ENCODE measurements at places on chromosomes 2 and 18.

GRCh38 chr2:187050409-187050998, 201.5 kb upstream of the ZSWIM2 start:
- no peak for DNase-seq

DNA sequence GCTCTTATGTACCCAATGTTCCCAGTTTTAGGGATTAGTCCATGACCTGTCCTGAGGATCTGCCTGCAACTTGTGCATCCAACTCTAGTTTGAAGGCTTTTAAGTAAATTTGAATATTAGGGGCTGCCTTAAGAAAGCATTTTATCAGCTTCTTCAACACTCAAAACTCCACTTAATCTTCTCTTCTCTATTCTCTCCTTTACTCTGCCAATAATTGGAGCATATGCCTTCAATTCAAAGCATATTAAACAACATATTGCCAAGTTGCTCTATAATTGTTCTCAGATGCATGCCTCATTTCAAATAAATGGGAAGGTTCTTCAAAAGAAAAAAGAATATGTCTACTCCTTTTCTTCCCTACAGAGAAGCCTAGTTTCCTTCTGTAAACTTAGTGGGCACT, 84.8 kb upstream of the NCKAP5 start:
- DNase-seq, result no peak

DNA sequence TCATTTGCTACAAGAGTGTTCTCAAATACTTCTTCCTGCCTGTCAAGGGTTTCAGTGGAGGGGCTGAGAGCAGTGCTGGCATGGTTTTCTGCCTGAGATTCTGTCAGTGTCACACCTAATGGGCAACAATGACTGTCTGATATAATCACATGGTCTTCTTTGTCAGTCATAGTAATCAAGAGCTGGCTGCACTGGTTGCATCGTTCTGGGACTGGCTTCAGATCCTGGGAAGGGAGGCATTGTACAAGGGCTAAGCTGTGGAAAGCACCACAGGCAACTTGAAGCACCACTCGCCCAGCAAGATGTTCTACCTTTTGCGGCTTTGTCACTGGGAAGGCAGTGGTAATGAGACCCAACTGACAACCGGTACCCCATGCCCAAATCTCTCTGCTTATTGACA, 19.6 kb downstream of the ALS2 start:
- no peak for DNase-seq

GRCh38 chr2:167381349-167381748, 493.1 kb downstream of the XIRP2 start:
- no peak for DNase-seq

DNA sequence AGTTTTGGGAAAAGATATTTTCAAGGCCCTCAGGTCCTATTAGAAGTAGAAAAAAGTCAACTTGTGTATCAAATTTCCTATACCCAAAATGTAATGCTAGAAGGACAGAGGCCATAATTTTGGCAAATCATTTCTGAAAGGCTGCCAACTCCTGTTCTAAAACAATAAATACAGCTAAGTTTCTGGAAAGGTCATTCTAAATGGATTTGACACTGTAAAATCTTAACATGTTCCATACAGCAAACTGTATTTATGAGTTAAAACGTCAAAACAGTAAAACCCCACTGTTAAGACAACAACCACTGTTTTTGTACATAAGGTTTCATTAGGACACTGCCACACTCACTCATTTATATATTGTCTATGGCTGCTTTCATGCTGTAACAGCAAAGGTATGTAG, 9.7 kb downstream of the FAM98A start:
- DNase-seq, result no peak

- DNase-seq, result no peak
Observed at GRCh38 chr18:41378598-41378997, 576.4 kb upstream of the PIK3C3 start.

DNA sequence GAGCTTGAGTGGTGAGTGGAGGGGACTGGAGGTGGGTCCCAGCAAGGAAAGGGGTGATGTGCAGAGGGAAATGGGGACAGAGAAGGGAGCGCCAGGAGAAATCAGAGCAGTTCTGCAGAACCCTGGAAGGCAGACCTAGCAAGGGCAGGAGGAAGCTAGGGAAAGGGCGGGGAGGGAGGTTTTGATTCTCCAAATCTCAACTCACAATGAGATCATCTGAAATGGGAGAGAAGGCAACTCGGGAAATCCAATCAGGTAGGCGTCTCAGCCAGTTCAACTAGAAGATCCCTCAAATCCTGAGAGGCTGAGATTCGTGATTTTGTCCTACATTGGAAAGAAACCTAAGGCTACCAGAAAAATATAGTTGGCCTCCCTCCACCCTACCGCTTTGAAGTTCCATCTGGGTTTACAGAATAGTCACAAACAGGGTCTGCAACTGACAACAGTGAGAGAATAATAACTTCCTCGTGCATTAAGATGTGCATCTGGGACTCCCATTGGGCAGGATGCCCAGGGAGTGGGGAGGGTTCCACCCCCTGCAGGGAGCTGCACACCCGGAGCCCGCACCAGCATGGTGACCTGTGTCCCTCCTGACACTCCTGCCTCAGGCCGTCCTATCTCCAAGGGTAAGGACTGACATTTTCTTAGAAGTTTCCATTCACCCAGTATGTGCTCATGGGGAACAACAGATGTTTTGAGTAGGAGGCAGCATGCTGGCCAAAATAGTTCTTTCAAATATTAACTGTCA, 113.3 kb upstream of the ODC1 start:
- DNase-seq, result no peak

GRCh38 chr2:42902939-42903709, 110.7 kb upstream of the HAAO start:
- no peak for DNase-seq

DNA sequence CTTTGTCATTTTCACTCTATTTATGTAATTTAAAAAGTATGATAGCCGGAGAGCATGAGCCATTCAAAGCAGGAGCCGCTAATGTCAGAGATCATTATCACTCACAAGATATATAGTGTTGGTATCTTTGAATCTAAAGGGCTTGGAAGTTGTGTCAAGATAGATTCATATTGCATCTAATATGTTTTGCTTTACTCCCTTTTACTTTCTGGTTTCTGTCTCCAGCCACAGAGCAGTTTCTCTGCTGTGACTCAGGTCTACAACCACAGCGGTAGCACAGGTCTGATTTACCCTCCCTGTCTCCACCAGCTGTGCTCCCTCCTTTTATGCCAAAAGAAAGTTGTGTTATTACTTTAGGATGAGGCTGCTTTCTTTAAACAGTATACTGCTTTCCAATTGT, 424.0 kb downstream of the ARHGAP15 start:
- DNase-seq, result no peak

DNA sequence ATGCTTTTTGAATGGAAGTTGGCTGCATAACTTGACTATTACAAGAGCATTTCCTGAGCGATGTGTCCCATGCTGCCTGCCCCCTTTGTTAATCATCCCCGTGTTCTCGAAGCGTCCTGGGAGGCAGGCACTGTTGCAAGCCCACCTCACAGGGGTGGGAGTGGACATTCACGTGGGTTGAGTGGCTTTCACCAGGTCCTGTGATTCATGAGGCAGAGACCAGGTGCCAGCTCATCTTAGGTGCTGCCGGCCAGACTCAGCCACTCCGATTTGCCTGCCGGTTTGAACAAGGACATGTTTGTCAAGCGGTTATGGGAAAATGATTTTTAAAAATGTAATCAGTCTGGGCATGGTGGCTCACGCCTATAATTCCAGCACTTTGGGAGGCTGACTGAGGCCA, 112.5 kb downstream of the ZNF532 start:
- no peak for DNase-seq

GRCh38 chr18:42534313-42534712, 579.3 kb downstream of the PIK3C3 start:
- DNase-seq, result no peak

DNA sequence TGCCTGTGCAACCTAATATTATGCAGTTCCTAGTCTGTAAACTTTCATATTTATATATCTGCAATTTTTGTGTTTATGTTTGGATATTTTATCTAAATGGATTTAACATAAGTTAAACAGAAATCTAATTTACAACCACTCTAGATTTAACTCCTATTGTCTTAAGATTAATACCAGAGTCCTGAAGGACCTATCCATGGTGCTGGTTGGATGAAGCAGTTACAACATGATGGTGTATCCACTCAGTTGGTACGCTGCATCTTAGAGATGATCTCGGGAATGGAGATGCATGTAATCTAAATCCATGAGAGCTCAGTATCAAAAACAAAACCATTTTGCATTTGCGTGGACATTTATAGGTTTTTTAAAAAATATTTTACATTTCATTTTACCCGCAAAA, 745.9 kb upstream of the SLC8A1 start:
- DNase-seq, result no peak

DNA sequence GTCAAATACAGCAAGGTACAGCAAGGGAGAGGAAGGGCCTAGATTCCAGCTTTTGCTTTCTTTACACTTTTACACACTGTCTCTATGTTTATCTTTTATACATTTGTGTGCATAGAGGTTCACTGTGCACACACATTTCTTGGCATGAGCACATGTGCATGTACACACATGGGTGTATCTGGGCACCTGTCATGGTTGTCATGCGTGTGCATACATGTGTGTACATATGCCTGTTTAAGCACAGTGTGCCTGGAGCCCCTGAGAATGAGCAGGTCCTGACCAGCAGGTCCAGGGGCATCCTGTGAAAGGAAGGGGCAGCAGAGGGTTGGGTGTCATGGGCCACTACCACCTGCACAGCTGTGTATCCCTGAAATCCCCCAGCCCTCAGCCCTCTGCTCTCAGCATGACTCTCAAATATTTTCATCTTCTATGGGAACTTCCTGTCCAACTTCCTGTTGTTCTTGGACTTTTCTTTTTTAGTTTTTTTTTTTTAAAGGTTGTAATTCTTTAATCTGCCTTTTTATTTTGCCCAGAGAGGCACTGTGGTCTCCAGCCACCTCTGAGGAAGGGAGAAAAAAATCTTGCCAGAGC, 97.0 kb upstream of the EPAS1 start:
- no peak for DNase-seq

GRCh38 chr18:71442731-71443141, 1101.4 kb downstream of the CBLN2 start:
- DNase-seq, result no peak

GRCh38 chr2:111118981-111119821, 1.5 kb upstream of the BCL2L11 start:
- DNase-seq, result peak; percentile 40

- DNase-seq, result no peak
Observed at GRCh38 chr18:23912356-23912755, 102.2 kb upstream of the TTC39C start.

DNA sequence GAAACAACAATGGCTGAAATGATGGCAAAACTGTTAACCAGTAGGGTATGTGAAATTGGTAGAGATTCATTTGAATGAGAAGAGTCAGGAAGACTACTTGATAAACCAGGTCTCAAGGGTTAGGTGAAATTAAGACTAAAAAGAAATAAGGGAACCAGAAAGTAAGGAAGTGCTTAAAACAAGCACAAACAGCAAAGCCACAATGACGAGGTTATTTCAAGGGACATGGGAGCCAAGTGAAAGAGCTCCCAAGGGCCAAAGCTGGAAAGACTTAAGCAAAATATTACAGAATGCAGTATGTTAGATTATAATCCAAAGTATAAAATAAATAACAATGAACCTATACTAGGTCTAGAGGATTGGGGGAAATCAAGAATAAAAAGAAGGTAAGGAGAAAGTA, 19.3 kb upstream of the CD302 start:
- no peak for DNase-seq

DNA sequence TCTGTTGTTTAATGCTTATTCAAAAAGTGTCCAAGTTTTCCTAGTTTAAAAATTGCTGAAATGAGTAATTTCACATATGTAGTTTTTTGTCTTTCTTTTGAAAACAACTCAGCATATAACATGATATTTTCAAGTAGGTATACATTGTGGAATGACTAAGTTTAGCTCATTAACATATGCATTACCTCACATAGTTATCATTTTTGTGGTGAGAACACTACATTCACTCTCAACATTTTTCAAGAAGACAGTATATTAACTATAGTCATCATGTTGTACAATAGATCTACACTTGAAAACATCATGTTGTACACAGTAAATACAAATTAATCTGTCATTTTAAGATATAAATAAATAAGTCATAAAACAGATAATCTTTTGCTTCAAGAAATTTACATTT, 340.0 kb downstream of the CCDC85A start:
- no peak for DNase-seq

- DNase-seq, result no peak
Observed at GRCh38 chr18:76306685-76307292, 188.3 kb downstream of the ZNF516 start.

- no peak for DNase-seq
Observed at GRCh38 chr18:32427084-32427900, 43.4 kb downstream of the GAREM1 start.

DNA sequence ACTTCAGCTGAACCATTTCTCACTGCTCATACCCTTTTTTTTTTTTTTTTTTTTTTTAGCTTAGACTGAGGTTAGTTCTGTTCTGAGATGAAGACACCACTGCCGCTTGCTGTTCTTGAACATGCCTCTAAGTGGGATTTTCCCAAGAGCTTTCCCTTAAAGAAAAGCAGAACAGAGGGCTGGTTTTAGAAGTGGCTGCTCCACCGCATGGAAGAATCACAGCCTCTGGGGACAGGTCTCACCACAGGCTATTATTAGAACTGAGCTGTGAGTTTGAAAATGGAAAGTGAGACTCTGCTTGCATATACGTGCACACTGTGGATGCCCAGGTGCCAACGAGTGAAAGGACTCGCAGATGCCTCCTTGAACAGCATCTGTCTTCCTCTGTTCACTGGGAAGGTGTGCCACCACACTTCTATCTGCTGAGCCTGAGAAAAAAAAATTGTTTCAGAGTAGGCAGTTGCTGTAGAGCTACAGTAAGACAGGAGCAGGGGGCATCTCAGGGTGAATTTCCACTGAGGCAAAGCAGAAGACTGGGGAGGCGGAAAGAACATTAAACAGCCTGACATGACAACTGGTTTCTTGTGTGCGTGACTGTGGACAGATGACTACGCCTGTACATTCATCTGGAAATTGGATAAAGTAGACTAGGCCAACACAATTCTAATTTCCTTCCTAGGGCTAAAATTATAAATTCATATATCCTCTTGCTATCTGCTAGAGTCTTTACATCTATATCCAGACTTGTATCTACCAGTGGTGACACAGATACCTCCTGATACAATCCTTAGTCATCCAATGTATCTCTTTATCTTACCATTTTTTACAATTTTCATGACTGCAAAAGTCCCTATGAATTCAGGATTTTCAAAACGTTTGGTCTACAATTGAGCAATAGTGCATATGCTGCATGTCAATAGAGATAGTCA, 1045.7 kb upstream of the CELF4 start:
- DNase-seq, result peak; percentile 69
